ENCODE measurements at places on chromosomes 6 and 20. TPM values are rescaled to one million over a fixed set of nuclear protein-coding genes. Genes with fewer than 3 reads are reported as not detected.

DNA sequence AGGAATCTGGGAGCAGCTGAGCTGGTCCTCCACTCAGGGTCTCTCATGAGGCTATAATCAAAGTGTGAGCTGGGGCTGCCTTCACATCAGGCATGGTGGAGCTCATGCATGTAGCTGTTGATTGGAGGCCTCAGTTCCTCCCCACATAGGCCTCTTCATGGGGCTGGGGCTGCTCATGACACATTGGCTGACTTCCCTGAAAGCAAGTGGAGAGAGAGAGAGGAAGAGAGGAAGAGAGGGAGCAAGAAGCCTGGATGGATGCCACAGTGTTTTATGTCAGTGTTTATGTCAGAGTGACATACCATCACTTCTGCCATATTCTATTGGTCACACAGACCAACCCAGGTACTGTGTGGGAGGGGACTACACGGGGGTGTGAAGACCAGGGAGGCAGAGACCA is 43.8 kb downstream of the EYA2 start:
- DNase-seq, result no peak

The SULF2 gene
- total RNA-seq, result 85.7 TPM

The WFDC5 gene
- total RNA-seq, result not detected

The FAM83B gene
- total RNA-seq, result not detected

The XPO5 gene
- total RNA-seq, result 32.4 TPM

- DNase-seq, result no peak
Observed at GRCh38 chr6:150567823-150568383, 31.8 kb upstream of the PLEKHG1 start.

DNA sequence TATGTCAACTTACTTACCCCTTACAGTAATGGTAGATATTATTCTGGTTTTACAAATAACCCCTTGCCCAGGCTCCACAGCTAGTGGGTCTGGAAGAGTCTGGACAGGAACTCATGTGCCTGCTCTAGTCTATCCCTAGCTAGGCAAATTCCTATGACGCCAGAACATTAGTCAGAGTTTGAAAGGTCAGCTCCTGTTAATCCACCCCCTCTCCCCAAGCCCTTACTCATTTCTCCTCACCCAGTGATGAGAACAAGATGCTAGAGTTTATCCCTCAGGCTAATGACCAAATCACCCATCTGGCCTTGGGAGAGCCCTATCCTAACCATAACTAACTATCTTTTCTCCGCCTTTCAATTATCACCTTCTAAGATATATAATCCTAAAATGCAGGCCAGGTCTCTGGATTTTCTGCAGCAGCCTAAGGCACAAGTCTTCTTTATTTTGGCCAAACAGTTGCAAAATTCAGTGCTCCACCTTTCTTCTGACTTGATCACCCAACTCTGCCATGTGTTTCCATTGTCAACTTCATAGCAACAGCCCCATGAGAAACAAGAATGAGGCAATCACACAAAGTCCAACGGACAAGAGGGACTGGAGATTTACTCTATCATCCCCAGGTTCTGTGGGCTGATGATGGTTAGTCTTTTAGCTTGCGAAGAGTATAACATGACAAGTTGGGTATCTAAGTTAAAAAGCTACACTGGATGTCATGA is 113.3 kb downstream of the TASP1 start:
- no peak for DNase-seq

Data from chondrocyte (in vitro differentiated cells).